Left renal pelvis (tissue), 4 donors: ENCODE measurements at places on chromosomes 6 and 20. TPM values are rescaled to one million over a fixed set of nuclear protein-coding genes. Genes with fewer than 3 reads are reported as not detected.

DNA sequence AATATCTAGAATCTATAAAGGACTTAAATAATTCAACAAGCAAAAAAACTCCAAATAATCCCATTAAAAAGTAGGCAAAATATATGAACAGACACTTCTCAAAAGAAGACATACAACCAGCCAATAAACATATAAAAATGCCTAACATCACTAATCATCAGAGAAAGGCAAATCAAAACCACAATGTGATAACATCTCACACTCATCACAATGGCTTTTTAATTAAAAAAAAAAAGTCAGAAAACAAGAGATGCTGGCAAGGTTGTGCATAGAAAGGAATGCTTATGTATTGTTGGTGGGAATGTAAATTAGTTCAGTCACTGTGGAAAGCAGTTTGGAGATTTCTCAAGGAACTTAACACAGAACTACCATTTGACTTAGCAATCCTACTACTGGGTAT, 979.6 kb upstream of the MAP3K7 start:
- DNase-seq, result no peak

DNA sequence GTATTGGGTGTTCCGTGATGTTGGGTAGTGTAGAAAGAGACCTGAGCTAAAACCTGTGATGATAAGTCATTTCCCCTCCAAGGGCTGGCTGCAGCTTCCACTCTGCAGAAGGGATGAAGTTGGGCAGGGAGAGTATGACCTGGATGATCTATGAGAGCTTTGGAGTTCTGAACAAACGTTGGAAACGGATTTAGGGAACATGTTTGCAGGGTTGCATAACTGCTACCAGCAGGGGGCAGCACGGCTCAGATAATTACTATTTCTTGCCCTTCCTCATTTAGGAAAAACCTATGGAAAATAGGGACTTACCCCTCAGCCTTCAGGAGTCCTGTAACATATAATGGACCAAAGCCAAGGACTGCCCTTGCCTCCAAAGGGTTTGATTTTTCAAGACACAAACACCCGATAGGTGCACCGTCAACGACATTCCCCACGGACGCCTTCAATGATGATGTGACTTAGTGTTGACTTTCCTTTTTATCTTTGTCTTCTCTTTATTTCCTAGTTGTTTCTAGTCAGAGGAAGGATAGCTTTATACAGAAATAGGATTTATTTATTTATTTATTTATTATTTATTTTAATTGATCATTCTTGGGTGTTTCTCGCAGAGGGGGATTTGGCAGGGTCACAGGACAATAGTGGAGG, 164.9 kb upstream of the SASH1 start:
- DNase-seq, result no peak

DNA sequence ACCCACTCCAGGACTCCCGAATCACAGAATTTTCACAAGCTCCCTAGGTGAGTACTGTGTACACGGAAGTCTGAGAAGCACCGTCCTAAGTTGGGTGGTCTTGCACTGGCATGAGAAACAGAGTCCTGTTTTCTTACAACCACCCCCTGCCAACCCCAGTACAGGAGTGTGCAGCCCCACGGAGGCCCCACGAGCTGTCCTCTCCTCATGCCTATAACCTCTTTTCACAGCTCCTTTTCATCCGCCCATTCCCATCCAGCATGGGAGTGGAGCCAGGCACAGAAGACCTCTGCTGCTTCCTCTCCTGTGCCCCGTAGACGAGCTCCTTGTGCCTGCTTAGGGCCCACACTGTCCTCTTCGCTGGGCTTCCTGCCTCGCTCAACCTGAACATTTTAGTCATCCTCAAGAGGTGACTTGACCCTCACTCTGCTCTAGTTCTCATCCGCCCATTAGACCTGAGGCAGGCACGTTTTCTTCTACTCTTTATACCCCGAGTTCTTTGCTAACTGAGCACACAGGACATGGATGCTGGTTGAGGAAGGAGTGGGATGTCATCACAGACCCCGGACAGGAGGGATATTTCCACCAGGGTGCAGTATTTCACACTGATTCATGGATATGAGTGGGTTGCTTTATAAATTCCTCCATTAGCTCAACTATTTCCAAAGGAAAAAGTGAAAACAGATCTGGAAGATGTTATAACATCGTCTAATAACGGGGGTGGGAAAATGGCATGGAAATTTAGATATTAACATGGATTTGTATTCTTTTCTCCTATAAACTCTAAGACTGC, 160.5 kb downstream of the TTLL2 start:
- DNase-seq, result no peak

GRCh38 chr6:150600301-150601017, 774 bp downstream of the PLEKHG1 start:
- DNase-seq, result peak; percentile 79

ZNF334 gene
- polyA plus RNA-seq, result 23.3 TPM

WDR27 gene
- polyA plus RNA-seq, result 35.9 TPM

GRCh38 chr20:10076126-10077080, 41.6 kb downstream of the ANKEF1 start:
- no peak for DNase-seq

CTAGE9 gene
- polyA plus RNA-seq, result not detected

TPX2 gene
- polyA plus RNA-seq, result 54.5 TPM

SLC44A4 gene
- 33.1 TPM for polyA plus RNA-seq

GRCh38 chr6:129638055-129638684, 71.8 kb downstream of the ARHGAP18 start:
- no peak for DNase-seq

POM121L2 gene
- polyA plus RNA-seq, result not detected

DNA sequence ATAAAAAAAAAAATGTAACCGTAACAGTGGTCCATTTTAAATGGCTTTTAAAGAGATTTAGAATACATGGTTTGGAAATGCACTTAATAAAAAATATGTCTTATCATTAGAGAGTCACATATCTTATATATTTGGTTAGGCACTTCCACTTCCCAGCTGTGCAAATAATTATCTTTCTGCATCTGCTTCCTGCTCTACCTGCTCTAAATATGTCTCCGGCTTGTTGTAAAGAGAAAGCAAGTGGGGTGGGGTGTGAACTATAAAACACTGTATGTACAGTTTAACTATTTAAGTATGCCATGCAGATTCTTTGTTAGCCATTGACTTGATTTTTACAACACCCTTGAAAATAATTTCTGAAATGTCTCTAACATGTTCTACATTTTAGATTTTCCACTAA, 106.3 kb downstream of the NKAIN2 start:
- no peak for DNase-seq

EPPIN gene
- 0.17 TPM for polyA plus RNA-seq

- DNase-seq, result no peak
Measured at GRCh38 chr20:3733119-3733995, 872 bp downstream of the HSPA12B start.

NKX2-2 gene
- not detected for polyA plus RNA-seq

DNA sequence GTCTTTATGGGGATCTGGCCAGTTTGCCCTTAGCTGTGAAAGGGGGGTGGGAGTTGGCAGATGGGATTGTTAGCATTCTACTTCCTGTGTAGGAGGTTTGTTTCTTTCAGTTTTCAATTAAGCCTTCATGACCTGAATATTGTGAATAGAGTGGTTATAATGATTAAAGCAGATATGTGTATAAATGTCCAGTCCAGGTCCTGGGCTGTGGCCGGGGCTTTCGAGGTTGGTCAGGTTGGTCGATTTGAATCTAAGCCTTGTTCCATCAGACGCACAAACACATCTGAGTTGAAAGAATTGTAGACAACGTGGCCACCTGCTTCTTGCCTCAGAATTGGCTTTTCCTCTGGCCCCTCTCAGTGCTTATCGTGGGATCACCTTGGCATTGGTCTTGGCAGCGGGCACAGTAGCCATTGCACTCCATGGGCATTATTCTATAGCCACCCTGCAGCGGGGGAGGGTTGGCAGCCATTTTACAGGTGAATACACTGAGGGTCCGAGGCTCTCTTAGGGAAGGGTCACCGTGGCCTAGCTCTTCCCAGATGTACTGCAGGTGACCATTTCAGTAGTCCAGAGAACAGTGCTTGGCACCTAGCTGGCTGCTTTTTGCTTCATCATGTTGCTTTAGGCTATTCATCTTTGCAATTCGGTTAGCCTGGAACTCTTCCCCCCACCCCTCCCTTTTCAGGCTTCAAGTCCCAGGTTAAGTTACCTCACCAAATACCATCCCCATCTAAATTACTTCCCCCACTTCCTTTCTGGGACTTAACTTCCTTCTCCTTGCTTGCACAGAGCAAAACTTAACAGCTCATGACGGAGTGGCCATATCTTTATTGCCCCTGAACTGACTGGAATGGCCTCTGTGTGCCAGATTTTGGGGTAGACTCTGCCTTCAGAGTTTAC, 1.1 kb downstream of the RNF114 start:
- no peak for DNase-seq

- DNase-seq, result no peak
Measured at GRCh38 chr6:137423451-137424168, 70.6 kb downstream of the OLIG3 start.

OR2J3 gene
- polyA plus RNA-seq, result not detected

DNA sequence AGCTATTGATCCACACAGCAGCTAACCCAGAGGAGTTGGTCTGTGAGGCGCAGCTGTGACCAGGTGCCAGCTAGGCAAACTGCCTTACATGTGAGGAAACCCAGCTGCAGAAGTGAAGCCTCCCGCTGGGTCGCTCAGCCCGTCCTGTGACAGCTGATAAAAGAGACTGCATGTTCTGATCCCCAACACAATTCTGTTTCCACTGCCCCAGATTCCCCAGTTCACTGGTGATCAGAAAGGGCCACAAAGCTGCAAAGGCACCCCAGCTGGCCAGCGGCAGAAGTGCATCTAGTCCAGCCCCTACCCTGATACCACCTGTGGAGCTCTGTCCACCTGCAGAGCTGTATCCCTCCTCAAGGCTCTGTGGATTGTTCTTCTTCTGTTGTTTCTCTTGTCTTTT, 64.5 kb downstream of the CTNNBL1 start:
- DNase-seq, result no peak

- no peak for DNase-seq
Measured at GRCh38 chr6:133100865-133101264, 140.3 kb upstream of the EYA4 start.

DNA sequence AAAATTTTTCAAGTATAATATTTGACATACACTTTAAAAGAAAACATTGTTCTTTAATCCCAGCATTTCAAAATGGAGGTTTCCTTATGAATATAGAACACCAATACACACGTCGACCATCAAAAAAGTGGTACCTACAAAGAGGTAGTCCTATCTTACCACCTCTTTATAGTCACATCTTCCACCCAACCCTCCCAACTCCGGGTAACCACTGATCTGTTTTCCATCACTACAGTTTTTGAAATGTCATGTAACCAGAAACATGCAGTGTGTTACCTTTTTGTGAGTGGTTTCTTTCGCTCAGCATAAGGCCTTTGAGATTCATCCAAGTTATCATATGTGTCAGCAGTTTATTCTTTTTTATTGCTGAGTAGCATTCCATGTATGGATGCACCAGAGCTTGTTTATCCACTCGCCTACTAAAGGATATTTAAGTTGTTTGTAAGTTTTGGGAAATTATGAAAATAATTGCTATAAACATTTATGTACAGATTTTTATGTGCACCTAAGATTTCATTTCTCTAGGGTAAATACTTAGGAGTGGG, 104.8 kb downstream of the ISM1 start:
- no peak for DNase-seq

GRCh38 chr6:31705931-31706330, 735 bp upstream of the LY6G6F start:
- no peak for DNase-seq

DNA sequence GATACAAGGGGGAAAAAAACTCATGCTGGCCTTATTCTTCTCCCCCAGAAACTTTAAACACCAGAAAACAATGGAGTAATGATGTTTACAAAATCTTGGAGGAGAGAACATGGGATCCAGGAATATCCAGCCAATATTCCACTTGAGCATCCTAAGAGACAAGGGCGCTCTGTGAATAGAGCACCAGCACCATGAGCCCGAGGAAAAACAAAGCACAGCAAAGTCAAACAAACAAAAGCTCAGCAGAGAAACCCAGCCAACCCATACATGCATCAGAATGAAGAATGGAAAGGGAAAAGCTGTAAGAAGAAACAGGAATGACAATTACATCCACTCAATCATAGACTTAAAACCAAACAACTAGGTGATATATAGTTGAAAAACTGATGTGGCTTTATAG, 4.6 kb upstream of the NAA20 start:
- no peak for DNase-seq

LY86 gene
- polyA plus RNA-seq, result 4.6 TPM
